ENCODE measurements at places on chromosomes 6 and 20.

- no peak for DNase-seq
These were observed 25.0 kb downstream of the TMEM242 start for GRCh38 chr6:157298216-157298724.

DNA sequence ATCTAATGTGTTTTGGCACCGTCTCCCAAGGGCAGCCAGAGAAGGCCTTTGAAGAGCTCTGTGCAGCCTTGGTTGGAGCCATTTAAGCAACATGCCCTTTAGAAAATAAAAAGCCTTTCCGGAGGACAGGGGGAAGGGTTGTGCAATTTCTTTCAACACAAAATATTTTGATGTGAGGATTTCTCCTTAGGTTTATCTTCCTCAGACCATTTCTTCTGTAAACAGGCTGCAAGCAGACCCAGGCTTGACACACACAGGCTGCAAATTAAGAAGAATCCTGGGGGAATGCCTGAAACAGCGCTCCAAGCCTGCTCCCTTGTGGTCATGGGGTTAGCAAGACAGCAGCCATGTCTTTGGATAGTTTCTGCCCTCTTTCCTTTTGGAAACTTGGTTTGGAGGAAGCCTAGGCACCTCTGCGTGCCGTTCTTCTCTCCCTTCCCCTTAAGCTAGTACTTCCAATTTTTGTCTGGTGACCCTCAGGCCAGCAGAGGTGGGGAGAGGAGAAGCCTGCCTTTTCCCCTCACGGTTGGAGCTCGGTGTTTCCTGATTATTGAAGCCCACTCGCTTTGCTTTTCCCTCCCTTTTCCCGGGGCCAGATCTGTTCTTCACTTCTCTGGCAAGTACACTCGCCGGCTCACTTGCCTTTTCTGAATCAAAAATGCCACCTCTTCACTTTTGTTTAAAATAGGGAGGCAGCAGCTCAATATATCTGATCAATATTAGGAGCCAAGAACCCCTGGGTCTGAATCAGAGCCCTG is 39.6 kb upstream of the NOX3 start:
- DNase-seq = peak; percentile 9

GRCh38 chr20:8435285-8436035 is 303.4 kb downstream of the PLCB1 start:
- peak; percentile 30 for DNase-seq

DNA sequence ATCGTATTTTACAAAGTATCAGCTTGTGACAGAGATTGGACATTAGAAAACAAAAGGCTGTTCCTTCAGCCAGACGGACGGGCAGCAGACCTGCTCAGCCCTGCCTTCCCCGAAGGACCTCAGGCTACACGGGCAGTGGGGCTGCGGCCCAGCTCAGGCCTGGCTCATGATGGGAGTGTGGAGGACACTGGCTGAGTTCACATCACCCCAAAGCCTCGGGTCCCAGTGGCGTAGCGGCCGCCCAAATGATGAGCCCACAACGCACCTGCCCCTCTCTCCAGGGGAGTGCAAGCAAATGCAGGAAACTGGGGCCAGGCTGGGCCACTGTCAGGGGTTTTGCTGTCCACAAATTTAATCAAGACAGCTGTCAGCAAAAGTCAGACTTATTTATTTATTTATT is 356.8 kb downstream of the TAF4 start:
- DNase-seq = no peak

GRCh38 chr6:108838101-108838717 is 10.0 kb upstream of the ARMC2 start:
- no peak for DNase-seq

DNA sequence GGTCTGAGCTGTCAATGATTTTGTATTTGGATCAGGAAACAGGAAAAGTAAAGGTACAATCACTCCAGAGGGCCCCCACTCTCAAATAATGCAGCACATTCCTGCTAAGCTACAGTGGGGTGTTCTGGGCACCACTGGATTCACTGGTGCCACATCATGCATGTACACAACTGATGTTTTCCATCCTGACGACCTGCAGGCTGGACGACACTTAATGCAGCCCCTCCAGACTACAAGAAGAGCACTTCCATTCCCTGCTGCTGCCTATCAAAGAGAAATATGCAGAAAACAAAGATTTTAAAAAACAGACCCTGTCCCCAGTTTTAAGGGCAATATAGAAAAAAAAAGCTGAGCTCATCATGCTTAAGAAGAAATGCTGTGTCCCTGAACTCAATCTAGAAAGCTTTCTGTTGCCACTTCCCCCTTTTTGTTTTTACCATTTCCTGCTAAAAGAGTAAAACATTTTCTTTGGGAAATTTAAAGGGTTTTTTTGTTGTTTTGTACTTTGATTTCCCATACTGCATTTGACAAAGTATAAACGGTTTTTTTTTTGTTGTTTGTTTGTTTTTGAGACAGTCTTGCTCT is 35.5 kb downstream of the ABHD12 start:
- no peak for DNase-seq

DNA sequence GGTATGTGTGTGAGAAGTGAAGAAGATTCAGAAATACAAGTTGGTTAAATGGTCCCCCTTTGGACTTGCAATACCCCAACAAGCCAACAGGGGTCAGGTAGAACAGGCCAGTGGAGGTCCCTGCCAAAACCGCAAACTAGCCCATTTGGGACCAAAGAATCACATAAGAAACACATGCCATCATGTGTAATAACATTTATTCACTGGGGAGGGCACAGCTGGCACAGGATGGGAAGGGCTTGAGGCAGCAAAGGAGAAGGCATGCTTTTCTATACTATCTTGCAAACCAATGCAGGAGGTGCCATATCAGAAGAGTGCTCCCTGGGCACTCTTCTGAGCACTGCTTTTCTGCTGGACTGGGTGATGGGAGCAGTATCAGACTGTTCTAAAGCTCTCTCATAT is 116.1 kb upstream of the TRAF3IP2 start:
- DNase-seq = no peak

DNA sequence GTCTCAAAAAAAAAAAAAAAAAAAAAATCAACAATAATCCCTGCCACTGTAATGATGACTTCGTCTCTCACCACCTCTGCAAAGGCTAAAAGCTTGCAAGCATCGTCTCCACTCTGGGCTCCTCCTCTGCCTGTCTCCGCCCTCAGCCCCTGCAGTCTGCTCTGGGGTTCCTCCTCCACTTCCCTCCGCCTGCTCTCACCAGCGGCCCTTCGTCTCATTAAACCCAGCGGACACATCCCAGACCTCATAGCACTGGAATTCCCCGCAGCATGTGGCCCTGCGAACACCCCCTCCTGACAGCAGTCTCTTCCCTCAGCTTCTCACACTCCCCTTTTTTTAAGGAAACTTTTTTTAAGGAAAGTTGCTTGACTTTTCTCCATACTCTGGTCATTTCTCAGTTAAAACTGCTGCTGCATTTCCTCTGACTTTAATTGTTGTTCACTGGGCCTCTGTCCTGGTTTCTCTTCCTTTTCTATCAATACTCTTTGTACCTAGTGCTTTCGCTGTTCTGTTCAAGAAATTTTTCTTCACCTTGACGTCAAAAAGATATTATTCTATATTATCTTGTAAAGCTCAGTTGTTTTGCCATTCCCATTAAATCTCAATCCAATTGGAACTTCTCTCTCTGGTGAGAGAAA is 70.9 kb upstream of the PLEKHG1 start:
- peak; percentile 3 for DNase-seq

DNA sequence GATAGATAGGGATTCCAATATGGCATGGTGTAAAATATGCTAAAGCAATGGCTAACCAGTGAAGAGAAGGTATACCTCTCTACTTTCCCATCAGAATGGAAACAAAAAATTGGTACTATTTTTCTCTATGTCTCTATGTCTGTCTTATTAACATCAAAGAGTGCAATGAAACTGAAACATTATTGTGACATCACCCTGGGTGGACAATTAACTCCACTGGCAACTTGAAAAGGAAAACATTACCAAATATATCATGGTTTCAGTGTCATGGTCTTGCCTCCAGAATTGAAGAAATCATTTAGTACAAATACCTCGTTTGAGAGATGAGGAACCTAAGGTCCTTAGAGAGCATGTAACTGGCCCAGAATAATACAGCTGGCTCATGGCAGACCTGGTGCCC is 1132.5 kb upstream of the MAP3K7 start:
- DNase-seq = no peak

GRCh38 chr20:52446421-52447224 is 255.0 kb upstream of the ZFP64 start:
- DNase-seq = no peak

DNA sequence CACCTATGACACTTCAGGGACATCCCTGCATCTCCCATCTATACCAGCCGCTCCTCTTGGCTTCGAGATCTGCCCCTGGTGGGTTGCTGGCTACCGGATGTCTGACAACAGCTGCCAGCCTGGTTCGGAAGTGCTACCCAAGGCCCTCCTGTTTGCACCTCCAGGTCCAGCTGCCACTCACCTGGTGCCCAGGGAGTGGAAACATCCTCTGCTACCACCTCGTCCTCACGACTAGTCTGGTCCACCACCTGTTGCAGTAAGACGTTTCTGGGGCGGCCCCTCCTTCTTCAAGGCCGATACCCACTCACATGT is 8.3 kb upstream of the PCMTD2 start:
- no peak for DNase-seq

- DNase-seq = no peak
These were observed 205.8 kb upstream of the SSTR4 start for GRCh38 chr20:22829356-22829755.

GRCh38 chr20:21398109-21399004 is 1.0 kb upstream of the NKX2-4 start:
- DNase-seq = no peak

GRCh38 chr6:29834564-29835436 is 7.2 kb downstream of the HLA-G start:
- DNase-seq = peak; percentile 12

DNA sequence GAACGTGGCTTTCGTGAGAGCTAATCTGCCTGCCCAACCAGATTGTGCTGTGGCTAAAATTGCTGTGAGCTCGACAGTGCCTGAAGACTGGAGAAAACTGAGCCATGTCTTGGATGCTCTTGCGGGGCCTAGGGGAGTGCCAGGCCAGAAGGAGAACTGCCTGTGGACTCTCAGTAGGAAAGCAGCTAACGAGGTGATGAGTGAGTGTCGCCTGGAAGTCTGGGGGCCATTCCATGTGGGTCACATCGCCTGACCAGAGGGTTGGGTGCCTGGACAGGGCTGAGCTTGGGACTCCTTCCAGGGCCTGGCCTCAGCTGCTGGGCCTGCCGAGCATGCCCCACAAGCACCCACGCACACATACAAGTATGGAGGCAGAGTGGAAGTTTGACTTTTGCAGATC is 166.5 kb downstream of the VEGFA start:
- no peak for DNase-seq

DNA sequence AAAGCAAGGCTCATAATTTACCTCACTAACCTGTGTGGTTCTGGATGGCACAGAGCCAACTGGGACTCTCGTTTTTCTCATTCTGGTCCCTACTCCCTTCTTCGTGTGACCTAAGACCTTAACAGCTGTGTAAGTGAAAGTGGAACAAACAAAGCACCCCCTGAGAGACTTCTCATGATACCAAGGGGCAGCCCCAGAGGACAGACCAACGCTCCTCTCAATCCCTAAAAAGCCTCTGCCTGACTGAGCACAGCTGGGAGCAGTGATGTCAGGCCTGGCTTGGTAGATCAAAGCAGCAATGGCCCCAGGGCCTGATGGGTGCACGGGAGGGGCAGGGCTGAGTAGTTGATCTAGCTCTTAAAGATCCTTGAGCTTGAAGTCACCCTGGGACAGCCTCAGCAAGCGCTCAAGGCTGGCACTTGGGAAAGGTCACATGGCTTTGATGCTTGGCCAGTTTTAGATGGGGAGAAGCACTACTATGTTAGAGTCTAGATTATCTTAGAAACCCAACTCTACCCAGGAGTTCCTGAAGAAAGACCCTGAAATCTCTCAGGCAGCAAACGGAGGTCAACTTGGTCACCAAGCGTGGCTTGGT is 16.2 kb upstream of the TGM2 start:
- DNase-seq = no peak

DNA sequence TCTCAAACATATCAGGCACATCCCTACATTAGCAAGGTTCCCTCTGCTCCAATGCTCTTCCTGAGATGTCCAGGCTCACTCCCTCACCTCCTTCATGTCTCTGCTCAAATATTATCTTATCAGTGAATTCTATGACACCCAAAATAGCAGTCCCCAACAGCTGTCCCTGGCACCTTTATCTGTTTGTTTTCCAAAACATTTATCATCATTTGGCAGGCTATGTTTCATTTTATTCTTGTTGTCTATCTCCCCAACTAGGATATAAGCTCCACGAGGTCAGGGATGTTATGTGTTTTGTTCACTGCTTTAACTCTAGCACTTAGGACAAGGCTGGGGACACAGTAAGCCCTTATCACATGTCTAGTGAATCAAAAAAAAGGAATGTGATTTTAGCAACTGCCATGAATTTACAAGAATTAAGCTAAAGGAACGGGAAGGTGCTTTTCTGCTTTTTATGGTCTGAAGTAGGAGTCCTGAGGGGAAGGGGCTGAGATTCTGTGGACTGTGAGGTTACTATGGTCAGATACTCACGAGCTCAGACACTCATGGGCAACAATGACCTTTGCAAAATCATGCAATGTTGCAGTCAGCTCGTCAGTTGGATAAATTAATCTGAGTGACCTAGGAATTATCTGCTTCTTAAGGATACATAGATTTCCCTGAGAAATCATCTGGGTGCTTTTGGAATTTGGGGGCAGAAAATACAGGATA is 1.9 kb upstream of the IL22RA2 start:
- DNase-seq = no peak

- DNase-seq = peak; percentile 32
These were observed 10.2 kb upstream of the CST5 start for GRCh38 chr20:23889775-23890187.

GRCh38 chr6:30020626-30021025 is 40.4 kb upstream of the POLR1H start:
- DNase-seq = no peak

- no peak for DNase-seq
These were observed at the start of gene KIAA1755 for GRCh38 chr20:38260378-38261053. Gene KIAA1755, minus strand, starts transcription at chr20:38260735. Its CDS starts 235 bp downstream, at chr20:38260500.

- DNase-seq = no peak
These were observed 12.6 kb downstream of the HLA-DPB1 start for GRCh38 chr6:33088258-33088930.

- no peak for DNase-seq
These were observed 944.7 kb downstream of the PHF3 start for GRCh38 chr6:64580346-64580745.

Measured in kidney capillary endothelial cell (primary cell).